Mucosa of gallbladder (tissue), 1 donor: ENCODE measurements at places on chromosomes 2 and 18.

DNA sequence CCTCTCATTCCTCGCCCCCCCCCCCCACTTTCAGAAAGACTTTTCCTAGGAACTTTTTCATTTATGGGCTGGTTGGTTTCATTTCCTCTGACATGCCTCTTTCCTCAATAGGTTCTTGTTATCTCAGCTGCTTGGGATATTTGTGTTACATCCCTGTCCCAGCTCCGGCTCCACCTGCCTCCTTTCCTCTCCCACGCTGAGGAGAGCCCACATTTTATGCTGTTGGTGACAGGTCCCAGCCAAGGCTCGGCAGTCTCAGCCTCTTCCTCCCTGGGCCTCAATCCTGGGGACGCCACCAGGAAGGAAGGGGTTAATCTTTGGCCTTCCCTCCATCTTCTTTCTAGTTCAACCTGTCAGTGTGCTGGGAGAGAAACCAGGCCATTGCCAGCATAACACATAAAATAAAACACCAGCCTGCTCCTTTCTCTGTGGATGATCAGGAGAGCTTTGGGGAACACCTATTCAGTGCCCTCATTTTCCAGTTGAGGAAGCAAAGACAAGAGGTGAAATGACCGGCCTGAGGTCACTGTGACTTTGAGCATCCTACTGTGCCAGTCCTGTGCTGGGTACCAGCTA lies 216.9 kb upstream of the TNP1 start:
- DNase-seq = no peak

GRCh38 chr2:120901201-120901600 lies 165.5 kb downstream of the GLI2 start:
- DNase-seq = no peak

DNA sequence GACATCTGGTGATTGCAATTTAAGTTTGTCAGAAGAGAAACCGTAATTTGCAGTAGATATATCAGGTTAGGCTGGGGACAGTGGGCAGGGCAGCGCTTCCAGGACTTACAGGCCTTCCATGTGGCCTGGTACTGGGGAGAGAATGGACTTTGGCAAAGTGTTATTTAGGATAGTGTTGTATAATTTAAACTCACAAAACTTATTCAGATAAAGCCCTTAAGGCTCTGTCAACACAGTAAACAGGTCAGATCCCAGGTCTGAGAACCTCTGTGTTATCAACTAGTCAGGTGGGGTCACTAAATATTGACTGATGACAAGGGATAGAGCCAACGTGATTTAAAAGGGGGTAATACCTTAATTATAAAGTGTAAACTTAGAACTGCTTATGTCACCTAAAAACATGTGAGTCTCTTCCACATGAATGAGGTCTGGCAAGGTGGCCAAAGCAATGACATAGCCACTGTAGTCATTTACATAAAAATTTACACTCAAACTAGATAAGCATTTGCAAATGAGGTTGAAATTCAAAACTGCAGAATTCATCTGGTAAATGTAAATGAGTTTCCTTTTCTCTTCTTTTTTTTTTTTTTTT lies 80.2 kb upstream of the DNMT3A start:
- no peak for DNase-seq

- no peak for DNase-seq
Observed at GRCh38 chr2:104856973-104857261, 3.0 kb downstream of the POU3F3 start.

DNA sequence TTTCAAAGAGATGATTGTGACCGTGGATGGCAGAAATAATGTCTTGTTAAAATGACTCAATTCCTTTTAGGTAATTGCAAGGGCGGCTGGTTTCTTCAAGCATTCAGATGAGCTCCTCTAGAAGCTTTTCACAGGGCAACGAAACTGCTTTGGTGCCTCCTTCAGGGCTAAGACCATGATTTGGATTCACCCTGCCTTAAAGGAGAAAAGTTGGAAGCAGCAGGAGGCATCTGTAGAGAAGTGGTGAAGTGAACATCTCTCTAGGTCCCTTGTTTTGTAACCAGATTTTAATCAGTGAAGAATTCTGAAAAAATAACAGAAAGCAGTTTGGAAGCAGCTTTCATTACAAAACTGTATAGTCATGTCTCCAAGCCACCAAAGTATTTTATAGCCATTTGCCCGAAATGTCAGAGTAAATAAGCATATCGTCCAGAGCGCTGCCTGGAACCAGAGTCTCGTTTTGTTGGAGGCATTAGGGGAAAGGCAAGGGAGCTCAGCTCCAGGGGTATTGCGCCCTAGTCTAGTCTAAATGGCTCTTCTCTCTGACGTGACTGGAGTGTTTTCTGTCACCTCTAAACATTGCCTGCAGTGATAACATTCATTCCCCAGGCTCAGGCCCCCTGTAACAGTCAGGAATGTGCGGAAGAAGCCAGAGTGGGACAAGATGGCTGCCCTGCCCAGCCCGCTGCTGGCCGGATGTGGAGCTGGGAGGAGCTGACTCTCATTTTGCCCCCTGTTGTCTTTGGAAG lies 57.8 kb upstream of the ITGB6 start:
- DNase-seq = no peak

- DNase-seq = peak; percentile 40
Observed at GRCh38 chr2:168119515-168120141, 127.8 kb downstream of the STK39 start.

GRCh38 chr2:63741884-63742579 lies 99.7 kb upstream of the UGP2 start:
- no peak for DNase-seq

DNA sequence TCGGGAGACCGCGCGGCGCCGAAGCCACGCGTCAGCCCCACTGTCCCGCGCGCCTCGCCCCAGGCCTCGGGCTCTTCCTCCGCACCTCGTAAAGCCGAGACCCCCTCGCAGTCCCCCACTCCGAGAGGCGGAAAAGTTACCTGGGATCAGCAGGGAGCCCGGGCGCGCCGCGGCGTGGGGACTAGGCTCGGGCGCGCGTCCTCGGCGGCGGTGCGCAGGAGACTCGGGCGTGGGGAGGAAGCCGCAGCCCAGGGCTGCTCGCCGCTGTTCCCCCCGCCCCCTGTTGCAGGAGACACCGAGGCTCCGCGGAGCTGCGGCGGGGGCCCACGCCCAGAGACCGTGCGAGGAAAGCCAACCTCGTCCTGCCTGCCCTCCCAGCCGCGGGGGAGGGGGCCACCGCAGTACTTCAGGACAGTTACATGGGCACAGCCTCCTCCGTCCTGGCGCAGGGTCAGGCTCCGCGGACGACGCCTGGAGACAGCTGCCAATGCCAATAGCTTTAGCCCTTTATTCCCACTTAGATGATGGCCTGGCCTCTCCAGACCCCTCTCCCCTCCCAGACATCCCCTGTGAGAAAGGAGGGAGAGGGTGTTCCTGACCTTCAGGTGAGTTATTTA lies at the start of gene EPB41L3:
Gene EPB41L3 (minus strand): TSS at position 225 of the 617 bp plus-strand sequence. CDS start 54,814 bp downstream, outside the sequence.
- no peak for DNase-seq

- no peak for DNase-seq
Observed at GRCh38 chr18:45788861-45789260, 36.6 kb upstream of the SIGLEC15 start.

DNA sequence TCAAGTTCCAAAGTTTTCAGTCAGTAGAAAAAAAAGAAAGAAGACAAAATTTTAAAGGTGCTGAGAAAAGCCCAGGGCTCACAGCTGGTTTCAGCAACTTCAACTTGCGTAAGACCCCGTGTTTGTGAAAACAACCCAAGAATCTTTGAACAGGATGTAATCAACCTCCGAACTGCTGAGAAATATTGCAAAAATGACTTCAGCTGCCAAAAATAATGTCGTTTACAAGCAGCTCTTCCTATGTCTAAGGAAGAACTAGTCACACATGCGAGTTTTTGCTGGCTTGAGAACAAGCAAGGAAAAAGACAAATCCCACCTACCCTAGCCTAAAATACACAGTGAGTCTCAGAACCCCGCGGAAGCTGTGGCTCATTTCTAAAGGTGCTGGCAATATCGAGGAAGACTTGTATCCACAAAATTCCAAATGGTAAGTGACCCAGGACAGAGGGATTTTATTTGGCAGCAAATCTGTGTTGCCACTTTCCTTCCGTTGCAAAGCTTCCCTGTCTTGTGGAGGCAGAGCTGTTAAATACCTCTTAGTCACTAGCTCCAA lies 59.8 kb upstream of the SLC8A1 start:
- peak; percentile 23 for DNase-seq

GRCh38 chr2:12205086-12205485 lies 458.7 kb downstream of the LPIN1 start:
- DNase-seq = no peak

- DNase-seq = no peak
Observed at GRCh38 chr2:54726940-54727339, 3.5 kb downstream of the EML6 start.

DNA sequence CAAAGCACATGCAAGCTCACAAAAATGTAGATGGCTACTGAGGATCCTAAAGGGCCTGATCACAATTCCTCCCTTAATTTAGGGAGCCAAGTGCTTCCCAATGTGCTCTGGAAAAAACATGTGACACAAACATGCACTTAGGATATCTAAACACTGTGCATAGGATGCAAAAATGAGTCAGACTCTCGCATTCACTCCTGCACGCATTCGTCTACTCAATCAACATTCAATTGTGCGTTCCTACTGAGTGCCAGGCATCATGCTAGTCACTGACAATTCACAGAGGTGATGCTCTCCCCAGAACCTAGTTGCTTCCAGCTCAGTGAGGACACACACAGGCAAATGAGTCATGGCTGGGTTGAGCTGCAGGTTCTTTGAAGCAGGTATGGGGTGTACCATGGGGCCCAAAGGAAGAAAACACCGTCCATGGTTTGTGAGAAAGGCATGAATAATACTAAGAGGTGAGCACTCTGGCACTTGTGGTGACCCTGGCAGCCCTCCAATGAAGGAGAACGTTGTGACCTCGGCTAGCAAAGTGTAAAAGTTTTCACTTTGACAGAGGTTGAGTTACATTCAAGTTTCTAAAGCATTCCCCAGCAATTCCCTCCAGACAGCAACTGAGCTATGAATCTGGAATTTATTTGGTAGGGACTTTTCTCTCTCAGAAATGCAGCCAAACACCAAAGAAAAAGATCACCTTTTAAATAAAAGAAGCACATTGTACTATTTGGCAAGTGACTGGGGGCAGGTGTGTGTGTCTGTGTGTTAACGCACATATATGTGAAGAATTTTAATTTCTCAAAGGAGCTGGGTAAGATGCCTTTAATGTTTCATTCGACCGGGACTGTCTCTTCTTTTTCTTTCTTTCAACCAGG lies 173.3 kb downstream of the ALPK2 start:
- DNase-seq = peak; percentile 35

GRCh38 chr2:183605440-183605839 lies 481.2 kb downstream of the NUP35 start:
- no peak for DNase-seq

DNA sequence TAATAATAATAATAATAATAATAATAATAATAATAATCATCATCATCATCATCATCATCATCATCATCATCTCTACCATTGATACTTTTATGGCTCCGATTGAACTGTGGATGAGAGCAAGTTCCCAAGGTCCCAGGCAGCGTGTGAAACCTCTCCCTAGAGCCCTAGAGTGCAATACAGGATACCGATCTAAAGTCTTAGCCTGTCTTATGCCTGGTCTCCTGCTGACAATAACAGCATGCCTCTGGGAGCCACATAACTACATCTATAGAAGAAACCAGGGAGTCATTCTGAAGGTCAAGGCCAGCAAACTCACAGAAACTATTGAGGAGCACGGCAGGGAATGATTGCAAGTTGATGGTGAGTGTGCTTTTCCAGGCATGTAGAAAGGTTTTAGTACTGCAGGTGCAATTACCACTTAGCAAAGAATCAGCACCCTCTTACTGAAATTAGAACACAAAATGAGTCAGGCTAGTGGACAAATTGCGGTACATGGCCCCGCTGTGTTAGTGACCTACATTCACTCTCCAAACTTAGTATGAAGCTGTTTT lies 457.2 kb upstream of the CDH20 start:
- DNase-seq = no peak

- DNase-seq = no peak
Observed at GRCh38 chr2:230942371-230942770, 17.3 kb upstream of the GPR55 start.

DNA sequence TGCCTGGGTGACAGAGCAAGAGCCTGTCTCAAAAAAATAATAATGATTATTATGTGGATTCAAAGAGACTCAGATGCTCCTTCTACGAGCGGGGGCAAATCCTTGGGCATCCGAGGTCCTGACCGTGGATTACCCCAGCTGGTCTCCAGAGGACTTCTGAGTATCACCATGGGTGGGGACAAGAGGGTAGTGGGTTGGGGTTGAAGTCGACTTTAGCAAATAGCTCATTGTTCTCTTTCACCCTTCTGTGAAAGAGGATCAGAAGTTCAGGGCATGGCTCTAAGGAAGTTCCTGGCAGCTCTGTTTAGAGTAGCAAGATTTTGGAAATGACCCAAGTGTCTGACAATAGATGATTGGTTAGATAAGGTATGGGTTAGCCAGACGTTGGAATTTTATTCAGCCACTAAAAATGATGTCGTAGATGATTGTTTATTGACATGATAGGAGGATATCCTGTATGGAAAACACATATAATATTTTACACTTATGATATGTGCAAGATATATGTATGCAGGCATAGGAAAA lies 59.0 kb upstream of the SPRED2 start:
- DNase-seq = peak; percentile 14

GRCh38 chr2:217742841-217743240 lies 260.0 kb downstream of the TNS1 start:
- no peak for DNase-seq

- peak; percentile 68 for DNase-seq
Observed at GRCh38 chr2:30208453-30208852, 22.9 kb upstream of the LBH start.

- no peak for DNase-seq
Observed at GRCh38 chr2:240131296-240131695, 4.8 kb downstream of the COPS9 start.

DNA sequence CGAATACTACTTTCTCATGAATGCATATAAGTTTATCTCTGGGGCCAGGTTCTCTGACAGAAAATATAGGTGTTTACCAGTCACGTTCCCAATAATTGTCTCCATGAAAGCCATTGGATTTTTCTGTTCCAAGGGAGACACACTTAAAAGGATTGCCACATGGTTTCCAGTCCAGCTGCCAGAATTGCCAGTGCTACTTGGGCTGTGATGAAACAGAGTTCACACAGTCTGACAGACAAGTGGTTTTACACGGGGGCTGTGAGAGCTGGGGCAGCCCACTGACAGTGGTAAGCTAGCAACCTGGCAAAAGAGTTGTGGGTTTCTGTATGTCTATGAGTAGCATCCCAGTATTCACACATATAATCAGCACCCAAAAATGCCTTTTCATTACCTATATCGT lies 27.7 kb upstream of the ATRAID start:
- DNase-seq = no peak

GRCh38 chr2:160157861-160158829 lies 41.9 kb downstream of the ITGB6 start:
- no peak for DNase-seq
